WTC11 (cell line): ENCODE measurements at places on chromosomes 6 and 20. TPM values are rescaled to one million over a fixed set of nuclear protein-coding genes. Genes with fewer than 3 reads are reported as not detected.

LIME1 gene
- 4.5 to 7.0 TPM (median 6.0 TPM) in 3 replicates for total RNA-seq

HMGN3 gene
- 151 to 165 TPM (median 155 TPM) in 3 replicates for total RNA-seq

DNA sequence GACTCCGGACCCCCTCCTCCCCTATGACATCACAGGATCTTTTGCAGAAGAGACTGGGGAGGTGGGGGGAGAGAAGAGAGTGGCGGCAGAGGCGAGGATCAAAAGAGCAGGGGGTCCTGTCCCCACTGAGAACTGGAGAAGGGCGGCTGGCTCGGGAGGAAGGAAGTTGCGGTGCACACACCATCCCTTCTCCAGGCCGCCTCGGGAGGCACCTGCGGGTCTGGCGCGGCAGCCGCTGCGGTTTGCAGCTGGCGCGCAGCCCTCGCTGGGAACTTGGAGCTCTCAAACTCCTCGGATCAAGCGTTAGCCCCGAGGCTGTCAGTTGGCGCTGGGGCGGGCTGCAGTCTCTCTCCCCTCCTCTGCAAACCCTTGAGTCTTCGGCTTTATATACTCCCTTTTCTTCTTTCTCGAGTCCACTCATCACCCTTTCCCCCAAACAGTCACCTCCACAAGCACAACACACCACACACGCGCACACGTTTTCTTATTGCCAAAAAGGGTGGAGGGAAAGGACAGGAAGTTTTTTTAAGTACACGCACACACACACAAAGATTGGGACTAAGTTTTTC is 180.7 kb downstream of the TBXT start:
- peak; percentile 57 for DNase-seq

GRCh38 chr6:31309641-31310040 is 37.7 kb upstream of the HLA-C start:
- DNase-seq: no peak

DNA sequence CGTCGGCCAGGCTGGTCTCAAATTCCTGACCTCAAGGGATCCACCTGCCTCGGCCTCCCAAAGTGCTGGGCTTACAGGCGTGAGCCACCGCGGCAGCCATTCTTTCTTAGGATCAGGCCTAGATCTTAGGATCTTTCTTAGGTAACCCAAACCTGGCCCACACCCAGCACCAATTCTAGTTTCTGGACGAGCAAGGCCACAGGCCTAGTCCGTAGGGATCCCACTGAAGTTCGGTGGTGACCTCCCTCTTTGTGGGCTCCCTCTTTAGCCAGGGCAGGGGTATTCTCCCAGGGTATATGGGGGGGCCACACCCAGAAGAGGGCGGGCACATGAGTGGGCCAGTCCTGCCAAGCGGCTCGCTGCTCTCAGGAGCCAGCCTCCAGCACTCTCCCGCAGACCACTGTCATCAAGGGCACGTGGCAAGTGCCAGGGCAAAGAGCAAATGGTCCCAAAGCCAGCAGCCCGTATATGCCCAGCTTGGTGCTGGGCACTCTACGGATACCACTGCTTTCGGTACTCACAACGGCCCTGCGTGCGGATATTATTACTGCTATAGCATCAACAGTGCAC is 6.5 kb downstream of the PXDC1 start:
- no peak for DNase-seq

GRCh38 chr6:80211286-80211685 is 104.8 kb downstream of the BCKDHB start:
- no peak for DNase-seq

DNA sequence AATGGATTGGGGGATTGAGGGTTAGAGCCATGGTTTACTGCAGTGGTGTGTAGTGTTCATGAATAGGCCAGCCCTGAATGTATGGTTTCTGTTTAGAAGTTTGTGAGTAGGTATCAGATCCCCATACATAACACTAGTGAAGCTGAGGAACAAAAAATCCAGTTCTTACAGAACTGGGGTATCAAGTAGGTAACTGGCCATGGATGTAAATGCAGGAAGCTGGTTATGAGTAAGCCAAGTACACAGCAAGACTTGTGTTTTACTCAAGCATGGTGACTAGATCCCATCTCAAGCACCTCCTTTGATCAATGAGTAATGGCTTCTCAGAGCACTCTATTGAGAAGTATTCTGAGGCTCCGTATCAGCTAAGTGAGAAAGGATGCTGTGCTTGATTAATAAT is 613.7 kb upstream of the FLRT3 start:
- no peak for DNase-seq
